SK-MEL-5 (cell line): ENCODE measurements at places on chromosomes 5 and 9.

DNA sequence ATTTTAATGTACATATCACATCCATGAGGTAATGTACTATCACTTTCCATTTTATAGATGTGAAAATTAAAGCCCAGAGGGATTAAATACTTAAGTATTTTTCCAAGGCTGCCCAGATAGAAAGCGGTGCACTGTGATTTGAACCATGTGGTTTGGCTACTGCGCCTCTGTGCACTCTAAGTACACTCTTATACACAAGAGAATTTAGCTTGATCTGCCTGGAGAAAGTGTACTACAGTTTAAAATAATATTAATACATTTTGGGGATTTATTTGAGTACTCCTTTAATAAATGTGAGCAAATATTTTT is 360.4 kb upstream of the ACTBL2 start:
- no peak for DNase-seq

GRCh38 chr9:70303268-70303667 is 44.5 kb downstream of the SMC5 start:
- peak; percentile 61 for DNase-seq

DNA sequence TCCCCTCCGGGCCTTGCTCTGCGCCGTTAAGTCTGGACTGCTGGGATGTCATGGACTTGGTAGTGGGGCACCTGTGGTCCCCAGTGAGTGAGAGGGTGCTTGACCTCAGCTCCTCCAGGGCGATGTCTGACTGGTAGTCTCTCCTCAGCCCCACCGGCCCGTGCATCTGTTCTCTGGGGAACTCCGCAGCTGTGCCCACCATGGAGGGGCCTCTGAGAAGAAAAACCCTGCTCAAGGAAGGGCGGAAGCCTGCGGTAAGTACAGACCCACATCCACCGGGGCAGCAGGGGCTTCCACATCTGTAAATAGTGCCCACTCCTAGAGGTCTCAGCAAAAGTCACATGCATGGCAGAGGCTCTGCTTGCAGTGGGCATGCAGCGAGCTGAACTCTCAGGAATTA is 52.6 kb upstream of the GARNL3 start:
- DNase-seq: no peak

- DNase-seq: no peak
These were observed 128.3 kb downstream of the SLC28A3 start for GRCh38 chr9:84212246-84212645.

- DNase-seq: peak; percentile 49
These were observed 32.3 kb upstream of the WDR38 start for GRCh38 chr9:124820698-124821623.
